SJSA1 (cell line): ENCODE measurements at places on chromosomes 1 and 21.

- no peak for DNase-seq
Observed at GRCh38 chr1:4694492-4694891, 40.1 kb downstream of the AJAP1 start.

DNA sequence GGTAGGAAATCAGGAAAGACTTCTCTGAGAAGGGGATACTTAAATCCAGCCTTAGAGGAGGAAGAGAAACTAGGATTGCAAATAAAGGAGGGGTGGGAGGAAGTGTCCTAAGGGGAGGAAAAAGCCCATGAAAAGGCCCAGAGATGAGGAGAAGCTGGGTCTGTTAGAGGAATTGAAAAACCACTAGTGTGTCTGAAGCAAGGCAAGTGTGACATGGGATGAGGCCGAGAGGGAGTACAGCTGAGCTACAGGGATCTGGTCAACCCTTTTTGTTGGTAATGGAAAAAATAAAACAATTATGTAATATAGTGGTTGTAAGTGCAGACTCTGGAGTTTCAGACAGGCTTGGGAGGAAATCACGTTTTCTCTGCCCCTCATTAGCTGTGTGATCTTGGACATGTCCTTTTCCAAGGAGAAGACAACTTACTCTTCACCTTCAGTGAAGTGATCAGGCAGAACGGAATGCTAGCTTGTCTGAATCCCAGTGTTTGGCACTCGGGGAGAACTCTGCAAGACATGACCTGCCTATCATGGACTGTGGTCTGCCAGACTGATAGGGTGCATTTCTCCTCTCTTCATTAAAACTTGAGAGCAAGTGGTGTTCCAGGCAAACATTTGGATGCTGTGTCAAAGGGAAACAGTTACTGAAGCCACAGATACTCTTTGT lies 7.4 kb upstream of the S100A10 start:
- DNase-seq, result no peak

- no peak for DNase-seq
Observed at GRCh38 chr1:202088206-202088605, 34.5 kb upstream of the GPR37L1 start.

GRCh38 chr1:153271711-153272110 lies 12.2 kb downstream of the LORICRIN start:
- DNase-seq, result no peak

GRCh38 chr1:41366455-41367287 lies 5.4 kb downstream of the FOXO6 start:
- peak; percentile 45 for DNase-seq

- no peak for DNase-seq
Observed at GRCh38 chr1:201192261-201192788, 1.7 kb downstream of the IGFN1 start.

DNA sequence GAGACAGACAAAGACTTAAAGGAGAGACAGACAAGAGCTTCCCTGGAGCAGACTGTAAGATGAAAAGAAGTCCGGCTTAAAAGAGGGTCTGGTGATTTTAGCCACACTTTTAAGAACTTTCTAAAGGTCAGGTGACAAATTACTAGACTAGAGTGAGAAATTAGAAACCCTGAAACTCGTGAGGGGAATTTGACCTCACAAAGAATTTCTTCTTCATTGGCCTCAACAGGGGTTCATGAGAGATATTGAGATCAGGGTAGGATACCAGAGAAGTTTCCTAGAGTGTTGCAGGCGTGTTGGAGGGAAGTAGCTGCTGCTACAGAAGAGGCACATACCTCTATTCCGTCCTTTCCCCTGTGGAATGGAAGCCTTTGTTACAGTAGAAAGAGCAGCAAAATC lies 884.4 kb downstream of the KCNT2 start:
- DNase-seq, result no peak
